ENCODE measurements at places on chromosomes 6 and 20. TPM values are rescaled to one million over a fixed set of nuclear protein-coding genes. Genes with fewer than 3 reads are reported as not detected.
A peak's percentile ranks its signal among the peaks of the same experiment; 100 is the strongest.

CHRNA4 gene
- not detected for total RNA-seq

KCNS1 gene
- total RNA-seq, result not detected

SOX12 gene
- 5.0 TPM for total RNA-seq

THEMIS gene
- 1.1 TPM for total RNA-seq

TP53TG5 gene
- total RNA-seq, result not detected

LY6G6D gene
- total RNA-seq, result not detected

APOM gene
- not detected for total RNA-seq

HCK gene
- 9.7 TPM for total RNA-seq

DNA sequence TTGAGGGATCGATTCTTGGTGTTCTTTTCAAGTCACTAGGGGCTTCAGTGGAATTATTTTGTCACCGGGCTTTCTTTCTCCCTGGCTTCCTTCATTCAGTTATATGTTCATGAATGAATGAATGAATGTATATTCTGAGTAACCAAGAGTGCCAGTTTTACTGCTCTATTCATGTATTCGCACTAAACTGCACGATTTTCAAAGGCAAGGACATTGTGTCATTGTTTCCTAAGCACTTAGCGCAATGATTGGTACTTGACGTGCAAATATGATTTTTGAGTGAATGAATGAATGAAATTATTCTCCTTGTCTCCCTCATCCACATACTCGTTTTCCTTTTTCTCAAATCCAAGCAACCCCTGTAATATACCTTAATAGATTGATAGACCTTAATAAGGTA, 822 bp downstream of the AFG1L start:
- peak overlapping the region; percentile 73 for H3K4me3 ChIP-seq
- H3K36me3 ChIP-seq, result no peaks in the 10 kb centered on the region
- no peak for DNase-seq
- H3K27me3 ChIP-seq, result no peaks in the 10 kb centered on the region
- peak overlapping the region; percentile 90 for H3K27ac ChIP-seq

DNA sequence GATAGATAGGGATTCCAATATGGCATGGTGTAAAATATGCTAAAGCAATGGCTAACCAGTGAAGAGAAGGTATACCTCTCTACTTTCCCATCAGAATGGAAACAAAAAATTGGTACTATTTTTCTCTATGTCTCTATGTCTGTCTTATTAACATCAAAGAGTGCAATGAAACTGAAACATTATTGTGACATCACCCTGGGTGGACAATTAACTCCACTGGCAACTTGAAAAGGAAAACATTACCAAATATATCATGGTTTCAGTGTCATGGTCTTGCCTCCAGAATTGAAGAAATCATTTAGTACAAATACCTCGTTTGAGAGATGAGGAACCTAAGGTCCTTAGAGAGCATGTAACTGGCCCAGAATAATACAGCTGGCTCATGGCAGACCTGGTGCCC, 1132.5 kb upstream of the MAP3K7 start:
- H3K4me3 ChIP-seq, result no peak overlapping the region
- DNase-seq, result no peak
- no peak overlapping the region for H3K27ac ChIP-seq
- H3K27me3 ChIP-seq, result no peaks in the 10 kb centered on the region
- H3K36me3 ChIP-seq, result no peaks in the 10 kb centered on the region
- H3K4me1 ChIP-seq, result no peaks in the 10 kb centered on the region

GRCh38 chr6:131998255-131998982, 47.2 kb upstream of the CCN2 start:
- H3K27me3 ChIP-seq, result no peaks in the 10 kb centered on the region
- no peak overlapping the region for H3K27ac ChIP-seq
- DNase-seq, result no peak
- H3K4me1 ChIP-seq, result no peaks in the 10 kb centered on the region

DNA sequence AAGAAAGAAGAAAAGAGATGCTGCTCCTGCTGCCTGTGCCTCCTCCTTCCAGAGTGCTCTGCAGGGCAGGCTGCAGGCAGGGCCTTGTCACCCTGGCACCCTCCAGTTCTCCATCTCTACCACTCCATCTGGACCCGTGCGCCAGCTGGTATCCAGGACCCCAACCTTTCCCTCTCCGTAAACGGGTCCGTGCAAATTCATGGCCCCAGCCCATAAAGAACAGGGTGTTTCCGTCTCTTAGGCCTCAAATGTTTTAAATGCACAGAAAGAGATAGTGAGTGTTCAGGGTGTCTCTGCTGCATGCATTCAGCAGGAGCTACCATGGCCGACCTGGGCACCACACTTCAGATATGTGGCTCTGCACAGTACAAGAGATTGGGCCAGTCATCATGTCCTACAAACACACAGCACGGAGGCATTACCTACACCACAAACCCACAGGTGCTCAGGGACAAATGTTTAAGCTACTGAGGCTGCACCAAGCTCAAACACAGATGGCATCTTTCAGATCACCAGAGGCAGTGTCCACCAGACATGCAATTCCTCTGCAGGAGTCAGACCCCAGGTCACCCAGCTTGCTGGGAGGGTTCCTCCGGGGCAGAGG, 258.1 kb downstream of the DLL1 start:
- no peaks in the 10 kb centered on the region for H3K36me3 ChIP-seq
- DNase-seq, result no peak
- H3K4me1 ChIP-seq, result peaks cover 11% of the 10 kb centered on the region
- H3K27me3 ChIP-seq, result no peaks in the 10 kb centered on the region

DNA sequence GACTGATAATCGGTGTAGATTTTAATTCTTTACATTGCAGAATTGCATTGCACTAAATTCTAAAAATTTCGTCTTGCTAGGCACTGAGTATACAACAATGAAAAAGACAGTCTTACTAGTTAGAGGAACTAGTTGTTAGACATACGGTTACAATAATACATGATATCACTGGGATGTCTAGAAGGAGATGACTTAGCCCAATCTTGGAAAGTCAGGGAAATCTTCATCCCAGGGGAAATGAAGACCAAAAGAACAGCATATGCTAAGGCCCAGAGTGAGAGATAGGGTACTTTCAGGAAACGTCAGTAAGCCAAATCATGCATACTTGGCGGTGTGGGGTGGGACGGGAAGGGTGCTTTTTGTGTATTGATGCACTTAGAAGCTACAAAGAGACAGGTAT, 901 bp downstream of the CEP57L1 start:
- H3K27me3 ChIP-seq, result no peaks in the 10 kb centered on the region
- peak overlapping the region; percentile 100 for H3K27ac ChIP-seq
- H3K4me1 ChIP-seq, result peaks cover 37% of the 10 kb centered on the region
- DNase-seq, result no peak

DNA sequence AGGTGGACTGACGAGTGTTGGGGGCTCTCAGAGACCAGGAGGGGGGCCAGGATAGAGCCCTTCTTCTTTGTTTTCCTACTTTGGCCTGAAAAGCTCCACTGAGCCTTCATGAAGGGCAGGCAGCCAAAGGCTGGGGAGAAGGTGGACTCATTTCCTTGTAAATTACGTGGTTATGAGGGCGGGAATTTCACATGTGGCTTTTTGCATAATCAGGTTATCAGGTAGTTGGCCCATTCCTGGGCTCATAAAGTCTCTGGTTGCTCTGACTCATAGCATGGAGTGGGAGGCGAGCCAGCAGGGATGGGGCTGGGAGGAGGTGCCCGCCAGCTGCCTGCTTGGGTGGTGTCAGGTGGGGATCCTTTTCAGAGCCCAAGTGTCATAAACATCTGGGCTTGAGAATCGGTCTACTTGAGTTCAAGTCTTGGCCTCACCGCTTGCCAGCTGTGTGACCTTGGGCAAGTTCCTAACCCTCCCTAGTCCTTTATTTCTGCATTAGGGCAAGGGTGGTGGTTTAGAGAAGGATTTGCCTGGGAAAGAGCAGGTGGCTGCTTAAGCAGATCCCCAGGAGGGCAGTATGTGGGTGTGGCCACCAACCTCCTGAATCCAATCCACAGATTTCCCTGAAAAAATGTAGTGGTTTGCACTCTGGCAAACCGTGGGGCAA, 26.5 kb upstream of the RNF24 start:
- H3K27ac ChIP-seq, result peak overlapping the region; percentile 61
- peaks cover 32% of the 10 kb centered on the region for H3K4me1 ChIP-seq
- H3K27me3 ChIP-seq, result no peaks in the 10 kb centered on the region
- H3K36me3 ChIP-seq, result no peaks in the 10 kb centered on the region

GRCh38 chr20:37983286-37983685, 50.0 kb downstream of the TTI1 start:
- H3K36me3 ChIP-seq, result peaks cover 3% of the 10 kb centered on the region
- no peak for DNase-seq
- H3K4me1 ChIP-seq, result peaks cover 8% of the 10 kb centered on the region
- no peaks in the 10 kb centered on the region for H3K27me3 ChIP-seq
- H3K4me3 ChIP-seq, result no peak overlapping the region

DNA sequence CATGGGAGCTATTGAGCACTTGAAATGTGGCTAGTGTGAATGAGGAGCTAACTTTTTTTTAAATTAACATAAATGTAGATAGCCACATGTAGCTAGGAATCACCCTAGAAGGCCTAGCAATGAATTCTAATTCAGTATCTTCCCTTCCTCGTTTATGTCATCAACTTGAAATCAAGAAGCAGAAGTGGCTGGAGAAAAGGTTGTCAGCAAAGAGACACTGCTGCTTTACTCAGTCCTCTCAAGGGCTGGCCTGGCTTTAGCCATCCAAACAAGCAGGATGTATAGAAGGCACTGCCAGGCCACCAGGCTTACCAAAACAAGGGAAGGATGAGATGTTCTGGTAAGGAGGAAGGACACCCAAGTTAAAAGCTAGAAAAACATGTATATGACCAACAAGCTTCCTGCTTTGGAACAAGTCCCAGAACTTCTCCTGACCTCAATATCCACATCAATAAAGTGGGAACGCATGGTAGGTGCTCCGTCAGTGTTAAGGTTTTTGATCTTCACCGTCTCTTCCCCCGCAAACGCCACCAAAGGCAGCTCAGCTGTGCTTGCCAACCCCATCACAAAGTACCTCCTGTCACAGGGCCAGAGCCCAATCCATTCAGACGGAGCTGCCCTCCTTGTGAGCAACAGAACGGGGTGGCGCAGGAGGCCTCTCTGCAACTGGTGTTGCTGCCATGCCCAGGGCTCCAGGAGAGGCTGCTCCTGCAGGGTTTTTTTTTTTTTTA, 235.8 kb upstream of the RIN2 start:
- H3K36me3 ChIP-seq, result no peaks in the 10 kb centered on the region
- no peak overlapping the region for H3K27ac ChIP-seq
- no peaks in the 10 kb centered on the region for H3K4me1 ChIP-seq
- no peak overlapping the region for H3K4me3 ChIP-seq

DNA sequence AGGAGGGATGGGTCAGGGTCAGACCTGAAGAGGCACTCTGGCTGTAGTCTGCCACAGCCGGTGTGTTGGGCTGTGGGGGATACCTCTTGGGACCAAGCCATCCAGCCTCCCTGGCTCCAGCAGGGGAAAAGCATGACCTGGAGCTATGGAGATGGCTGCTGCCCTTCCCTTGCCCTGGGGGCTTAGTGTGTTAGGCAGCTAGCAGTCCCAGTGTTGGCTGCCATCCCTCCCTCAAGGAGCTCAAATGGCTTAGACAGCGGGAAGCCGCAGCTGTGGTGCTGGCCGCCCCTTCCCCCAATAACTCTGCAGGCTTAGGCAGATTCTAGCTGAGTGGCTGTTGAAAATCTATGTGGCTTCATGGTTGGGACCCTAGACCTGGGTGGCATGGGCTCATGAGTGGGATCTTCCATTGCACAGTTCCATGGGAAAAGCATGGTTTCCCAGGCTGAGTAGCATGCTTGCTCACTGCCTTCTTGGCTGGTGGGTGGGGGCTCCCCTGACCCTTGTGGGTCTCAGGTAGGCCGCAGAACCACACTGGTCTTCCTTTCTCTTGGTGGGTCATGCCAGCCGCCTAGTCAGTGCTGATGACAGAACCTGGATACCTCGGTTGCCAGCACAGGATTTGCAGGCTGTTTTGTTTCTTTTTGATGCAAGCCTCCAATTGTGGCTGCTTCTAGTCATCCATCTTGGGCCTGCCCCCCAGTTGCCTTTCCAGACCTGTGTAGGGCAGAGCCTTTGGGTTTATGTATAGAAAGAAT, 69.0 kb upstream of the AHI1 start:
- no peak overlapping the region for H3K4me3 ChIP-seq
- no peaks in the 10 kb centered on the region for H3K36me3 ChIP-seq
- no peaks in the 10 kb centered on the region for H3K4me1 ChIP-seq
- H3K27ac ChIP-seq, result no peak overlapping the region

DNA sequence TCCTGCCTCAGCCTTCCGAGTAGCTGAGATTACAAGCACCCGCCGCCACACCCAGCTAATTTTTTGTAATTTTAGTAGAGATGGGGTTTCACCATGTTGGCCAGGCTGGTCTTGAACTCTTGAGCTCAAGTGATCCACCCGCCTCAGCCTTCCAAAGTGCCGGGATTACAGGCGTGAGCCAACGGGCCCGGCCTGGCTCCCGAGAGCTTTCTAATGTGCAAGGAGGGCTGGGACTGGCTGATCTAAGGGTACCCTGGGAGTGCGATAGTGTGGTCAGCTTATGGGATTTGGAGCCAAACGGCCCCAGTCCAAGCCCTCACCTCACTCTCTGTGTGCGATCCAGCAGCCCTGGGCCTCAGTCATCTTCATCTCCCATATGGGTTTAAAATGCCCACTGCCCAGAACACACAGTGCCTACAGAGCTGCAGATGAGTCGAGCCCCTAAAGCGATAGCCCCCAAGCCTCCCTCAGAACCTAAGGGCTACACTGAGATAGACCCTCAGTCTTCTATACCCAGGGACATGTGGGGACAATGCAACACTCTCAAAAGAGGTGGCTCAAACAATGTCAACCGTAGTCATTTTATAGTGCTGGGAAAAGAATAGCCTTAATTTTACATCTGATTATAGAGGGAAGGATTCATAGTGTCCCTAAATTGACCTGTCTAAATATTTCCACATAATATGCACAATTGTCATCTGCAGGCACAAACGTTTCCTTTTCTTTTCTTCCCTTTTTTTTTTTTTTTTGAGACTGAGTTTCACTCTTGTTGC, 50.1 kb downstream of the SSR1 start:
- no peaks in the 10 kb centered on the region for H3K27me3 ChIP-seq
- peaks cover 13% of the 10 kb centered on the region for H3K4me1 ChIP-seq
- DNase-seq, result no peak

DNA sequence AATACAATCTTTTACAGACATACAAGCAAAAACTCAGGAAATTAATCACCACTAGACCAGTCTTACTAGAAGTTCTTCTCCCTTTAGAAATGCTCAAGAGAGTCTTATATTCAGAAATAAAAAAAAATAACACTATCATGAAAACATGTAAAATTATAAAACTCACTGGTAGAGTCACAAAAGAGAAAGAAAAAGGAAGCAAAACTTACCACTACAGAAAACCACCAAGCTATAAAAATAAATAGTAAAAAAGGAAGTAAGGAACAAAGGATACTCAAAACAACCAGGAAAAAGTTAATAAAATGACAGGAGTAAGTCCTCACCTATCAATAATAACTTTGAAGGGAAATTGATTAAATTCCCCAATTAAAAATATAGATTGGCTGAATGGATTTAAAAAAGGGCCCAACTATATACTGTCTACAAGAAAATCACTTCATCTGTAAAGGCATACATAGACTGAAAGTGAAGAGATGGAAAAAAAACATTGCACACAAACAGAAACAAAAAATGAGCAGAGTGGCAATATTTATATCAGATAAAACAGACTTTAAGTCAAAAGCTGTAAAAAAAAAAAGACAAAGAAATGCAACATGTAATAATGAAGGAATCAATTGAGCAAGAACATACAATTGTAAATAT, 489.5 kb downstream of the KIF16B start:
- H3K27ac ChIP-seq, result no peak overlapping the region
- H3K4me1 ChIP-seq, result no peaks in the 10 kb centered on the region
- H3K4me3 ChIP-seq, result no peak overlapping the region
- no peak for DNase-seq
- H3K36me3 ChIP-seq, result no peaks in the 10 kb centered on the region
